HS-5 (cell line): ENCODE measurements at places on chromosomes 16 and 17.

- no peak for DNase-seq
Measured at GRCh38 chr17:1413281-1413791, 13.3 kb upstream of the YWHAE start.

- DNase-seq, result no peak
Measured at GRCh38 chr16:12646098-12646489, 157.6 kb downstream of the CPPED1 start.

- DNase-seq, result no peak
Measured at GRCh38 chr17:35847006-35847405, 21.7 kb downstream of the HEATR9 start.

DNA sequence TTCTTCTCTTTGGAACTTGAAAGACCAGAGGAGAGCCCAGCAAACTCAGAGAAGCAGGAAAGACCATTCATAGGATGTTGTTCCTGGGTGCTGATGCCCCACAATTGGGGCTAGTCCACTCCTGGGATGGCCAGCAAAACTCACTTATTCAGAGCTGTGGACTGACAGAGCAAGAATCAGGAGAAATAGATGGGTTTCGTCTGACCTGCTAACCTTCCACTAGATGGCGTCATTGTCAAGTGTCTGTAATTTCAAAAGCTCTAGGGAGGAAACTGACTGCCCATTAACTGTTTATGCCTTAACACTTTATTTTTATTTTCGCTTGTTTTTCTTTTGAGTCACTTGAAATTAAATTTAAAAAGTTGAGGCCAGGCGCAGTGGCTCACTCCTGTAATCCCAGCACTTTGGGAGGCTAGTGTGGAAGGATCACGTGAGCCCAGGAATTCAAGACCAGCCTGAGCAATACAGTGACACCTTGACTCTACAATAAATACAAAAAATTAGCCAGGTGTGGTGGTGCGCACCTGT, 28.7 kb upstream of the MILR1 start:
- DNase-seq, result peak; percentile 71

DNA sequence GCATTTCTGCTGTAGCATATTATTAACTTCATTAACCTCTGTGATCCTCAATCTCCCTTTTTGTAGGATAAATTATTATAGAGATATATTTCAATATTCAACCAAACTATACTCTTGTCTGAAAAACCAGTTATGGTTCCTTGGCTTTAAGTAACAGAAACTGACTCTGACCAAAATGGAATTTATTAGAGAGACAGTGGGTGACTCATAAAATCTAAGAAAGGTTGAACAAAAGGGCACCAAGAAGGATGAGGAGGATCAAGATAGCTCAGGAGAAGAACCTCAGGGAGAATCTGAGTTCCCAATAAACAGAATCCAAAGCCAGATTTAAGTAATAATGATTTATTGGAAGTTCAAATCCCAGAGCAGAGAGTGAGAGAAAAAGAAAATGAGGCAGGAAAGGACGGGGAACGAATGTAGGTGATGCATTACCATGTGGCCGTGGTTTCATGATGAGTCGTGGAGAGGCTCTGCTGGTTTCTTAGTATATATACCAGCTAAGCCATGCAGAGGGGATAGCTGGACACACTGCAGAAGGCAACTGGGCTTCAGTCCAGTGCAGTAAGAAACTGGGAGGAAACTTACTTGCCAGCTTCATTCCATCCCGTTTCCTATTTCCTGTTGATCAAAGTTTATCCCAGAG, 151.5 kb upstream of the GOT2 start:
- DNase-seq, result peak; percentile 56

DNA sequence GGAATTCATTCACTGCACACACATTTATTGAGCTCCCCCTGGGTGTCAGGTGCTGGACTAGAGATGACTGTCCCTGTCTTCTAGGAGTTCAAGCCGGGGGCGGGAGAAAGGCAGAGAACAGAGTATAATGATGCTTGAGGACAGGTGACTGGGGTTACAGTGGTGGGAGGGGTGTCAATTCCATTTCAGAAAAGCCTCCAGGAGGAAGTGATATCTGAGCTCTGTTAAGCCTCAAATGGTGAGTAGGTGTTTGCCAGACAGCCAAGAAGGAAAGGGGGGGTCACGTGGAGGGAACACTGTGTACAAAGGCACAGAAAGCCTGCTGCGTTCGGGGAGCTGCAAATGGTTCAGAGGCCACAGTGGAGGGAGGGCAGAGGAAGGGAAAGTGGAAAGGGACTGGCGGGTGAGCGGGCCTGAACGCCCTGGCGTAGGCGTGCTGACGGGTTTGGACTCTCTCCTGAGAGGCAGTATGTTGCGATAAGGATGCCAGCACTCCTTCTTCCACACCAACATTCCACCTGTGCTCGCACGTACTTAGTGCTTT, 9.7 kb upstream of the NXPH3 start:
- DNase-seq, result no peak

DNA sequence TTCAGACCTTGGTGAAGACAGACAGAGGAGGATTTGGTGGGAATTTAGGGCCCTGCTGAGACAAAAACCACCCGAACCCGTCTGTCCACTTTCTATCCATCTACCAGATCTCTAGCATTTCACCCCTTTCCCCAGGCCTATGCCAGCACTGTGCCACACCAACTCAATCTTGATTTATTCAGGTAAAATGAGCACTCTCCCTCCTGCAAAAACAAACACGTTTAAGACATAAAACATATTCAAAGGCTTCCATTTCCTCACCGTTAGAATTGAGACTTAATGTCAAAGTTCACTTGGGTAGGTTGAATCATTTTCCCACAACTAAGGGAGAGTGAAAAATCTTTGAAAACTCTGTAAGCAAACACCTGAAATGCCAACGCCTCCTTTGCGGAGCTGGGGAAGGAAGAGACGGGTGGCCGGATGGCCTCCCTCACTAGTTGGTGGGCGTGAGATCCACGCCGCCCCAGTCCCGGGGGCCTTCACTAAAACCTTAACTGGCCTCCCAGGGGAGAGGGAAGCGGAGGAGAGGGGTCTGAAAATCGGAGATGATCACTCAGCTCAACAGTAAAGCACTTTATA, 862 bp downstream of the DCAKD start:
- DNase-seq, result no peak

DNA sequence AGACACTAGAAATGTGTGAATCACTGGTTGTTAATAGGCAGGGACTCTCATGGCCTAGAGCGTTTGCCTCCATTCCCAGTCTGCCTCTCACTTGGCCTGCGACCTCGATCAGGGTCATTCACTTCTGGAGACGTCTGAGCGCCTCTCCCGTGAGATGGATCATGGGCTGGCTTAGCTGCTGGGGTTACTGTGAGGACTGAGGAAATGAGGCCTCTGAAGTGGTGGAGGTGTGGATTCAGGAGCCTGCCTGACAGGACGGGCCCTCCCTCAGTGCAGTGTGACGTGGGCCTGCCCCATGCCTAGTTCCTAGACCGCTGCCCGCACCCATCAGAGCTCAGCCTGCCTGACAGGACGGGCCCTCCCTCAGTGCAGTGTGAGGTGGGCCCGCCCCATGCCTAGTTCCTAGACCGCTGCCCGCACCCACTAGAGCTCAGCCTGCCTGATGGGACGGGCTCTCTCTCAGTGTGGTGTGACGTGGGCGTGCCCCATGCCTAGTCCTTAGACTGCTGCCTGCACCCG, 61.9 kb downstream of the BANP start:
- no peak for DNase-seq

DNA sequence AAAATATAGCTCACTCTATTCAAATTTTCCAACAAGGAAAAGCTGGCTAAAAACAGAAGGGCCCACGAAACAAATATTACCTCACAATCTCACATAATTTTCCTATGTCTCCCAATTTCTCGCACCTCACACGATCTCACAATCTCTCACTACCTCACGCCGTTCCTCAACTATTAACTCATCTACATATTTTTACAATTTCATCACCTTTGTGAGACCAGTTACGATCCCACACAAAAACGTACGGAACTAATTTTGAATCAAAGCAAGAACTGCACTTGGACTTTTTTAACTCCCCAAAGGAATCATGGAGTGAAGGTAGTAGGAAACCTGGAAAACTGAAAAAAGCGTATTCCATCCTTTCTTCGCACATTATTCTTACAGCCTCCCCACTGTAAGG, 1.1 kb downstream of the CBX1 start:
- peak; percentile 58 for DNase-seq

GRCh38 chr16:17370731-17371285, 100.0 kb downstream of the XYLT1 start:
- no peak for DNase-seq

GRCh38 chr16:80273635-80274538, 266.9 kb upstream of the DYNLRB2 start:
- DNase-seq, result no peak

DNA sequence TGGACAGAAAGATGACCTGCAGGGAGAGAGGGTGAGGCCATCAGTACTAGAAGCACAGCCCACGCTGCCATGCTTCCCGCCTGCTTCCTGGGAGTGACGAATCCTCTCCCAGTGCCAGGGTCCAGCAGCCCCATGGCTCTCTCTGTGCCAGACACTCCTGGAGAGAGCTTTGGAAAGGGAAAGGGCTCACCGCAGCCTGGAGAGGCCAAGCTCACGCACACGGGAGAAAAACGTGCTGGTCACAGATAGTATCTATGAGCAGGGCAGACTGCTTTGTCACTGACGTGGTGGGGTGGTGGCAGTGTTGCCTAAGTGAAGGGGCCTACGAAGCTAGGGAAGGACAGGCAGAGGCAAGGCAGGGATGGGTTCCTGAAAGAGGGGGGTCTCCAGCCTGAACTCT, 5.4 kb downstream of the WBP2 start:
- DNase-seq, result no peak

- DNase-seq, result no peak
Measured at GRCh38 chr17:78166416-78166815, 2.0 kb upstream of the SYNGR2 start.

DNA sequence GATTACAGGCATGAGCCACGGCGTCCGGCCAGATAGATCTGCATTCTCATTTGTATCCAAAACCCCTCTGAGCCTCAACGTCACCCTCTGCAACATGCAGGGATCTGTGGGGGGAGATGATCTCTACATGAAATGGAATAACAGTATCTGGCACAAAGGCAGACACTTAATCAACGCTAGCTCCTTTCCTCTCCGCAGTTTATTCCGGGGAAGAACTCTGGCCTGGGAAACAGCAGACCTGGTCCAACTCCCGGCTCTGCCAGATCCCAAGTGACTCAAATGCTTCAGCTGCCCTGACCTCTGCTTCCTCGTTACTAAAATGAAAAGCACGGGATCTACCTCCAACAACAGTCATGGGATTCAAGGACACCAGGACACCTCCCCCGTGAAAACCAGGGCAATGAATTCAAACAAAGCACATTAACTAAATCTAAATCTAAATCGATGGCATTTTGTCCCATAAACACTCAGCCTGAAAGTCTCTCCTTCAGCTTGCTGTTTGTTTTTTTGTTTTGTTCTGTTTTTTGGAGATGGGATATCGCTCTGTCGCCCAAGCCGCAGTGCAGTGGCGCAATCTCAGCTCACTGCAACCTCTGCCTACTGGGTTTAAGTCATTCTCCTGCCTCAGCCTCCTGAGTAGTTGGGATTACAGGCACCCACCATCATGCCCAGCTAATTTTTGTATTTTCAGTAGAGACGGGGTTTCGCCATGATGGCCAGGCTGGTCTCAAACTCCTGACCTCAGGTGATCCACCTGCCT, 78.2 kb downstream of the NXN start:
- DNase-seq, result no peak

- DNase-seq, result no peak
Measured at GRCh38 chr17:6261466-6261865, 173.5 kb downstream of the AIPL1 start.

DNA sequence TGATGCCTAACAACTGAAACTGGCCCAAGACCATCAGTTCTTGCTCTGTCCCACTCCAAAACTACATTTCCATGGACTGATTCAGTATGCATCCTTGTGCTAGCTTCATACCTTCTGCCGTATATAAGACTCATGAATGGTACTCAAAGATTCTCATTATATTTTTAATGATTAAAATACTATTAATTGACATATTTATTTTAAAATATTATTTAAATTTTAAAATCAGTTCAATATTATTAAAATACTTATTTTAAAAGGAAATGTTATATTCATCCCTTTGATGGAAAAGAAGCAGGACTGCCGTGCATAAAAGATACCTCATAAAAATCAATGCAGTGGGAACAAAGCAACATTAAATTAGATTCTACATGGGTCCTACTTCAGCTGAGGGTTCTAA, 153.4 kb downstream of the AXIN2 start:
- no peak for DNase-seq

DNA sequence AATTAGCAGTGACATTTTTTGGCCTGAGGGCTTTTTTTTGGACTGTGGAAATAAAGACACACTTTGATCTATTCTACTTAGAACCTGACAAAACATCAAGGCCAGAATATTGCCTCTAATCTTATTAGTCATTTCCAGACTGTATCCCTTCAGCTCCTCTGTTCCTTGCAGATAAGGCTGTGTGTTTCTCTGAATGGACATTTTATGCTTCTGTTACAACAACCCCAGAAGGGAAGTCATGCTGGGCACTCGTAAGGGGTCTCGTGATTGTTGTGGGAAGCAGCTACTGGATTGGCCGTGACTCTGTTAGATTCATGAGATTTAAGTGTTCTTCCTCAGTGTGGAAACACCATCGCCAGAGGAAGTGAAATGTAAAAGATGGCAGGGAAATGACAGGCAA, 31.6 kb upstream of the HS3ST2 start:
- DNase-seq, result no peak

- DNase-seq, result no peak
Measured at GRCh38 chr17:5355421-5356129, 63.9 kb downstream of the NUP88 start.

GRCh38 chr16:4142268-4142667, 26.0 kb upstream of the ADCY9 start:
- DNase-seq, result no peak

GRCh38 chr17:57485566-57485865, 229.2 kb downstream of the MSI2 start:
- DNase-seq, result no peak

- DNase-seq, result no peak
Measured at GRCh38 chr17:70171159-70171558, 1.8 kb downstream of the KCNJ2 start.

GRCh38 chr16:20611975-20612481, 35.9 kb upstream of the ACSM2B start:
- DNase-seq, result no peak

DNA sequence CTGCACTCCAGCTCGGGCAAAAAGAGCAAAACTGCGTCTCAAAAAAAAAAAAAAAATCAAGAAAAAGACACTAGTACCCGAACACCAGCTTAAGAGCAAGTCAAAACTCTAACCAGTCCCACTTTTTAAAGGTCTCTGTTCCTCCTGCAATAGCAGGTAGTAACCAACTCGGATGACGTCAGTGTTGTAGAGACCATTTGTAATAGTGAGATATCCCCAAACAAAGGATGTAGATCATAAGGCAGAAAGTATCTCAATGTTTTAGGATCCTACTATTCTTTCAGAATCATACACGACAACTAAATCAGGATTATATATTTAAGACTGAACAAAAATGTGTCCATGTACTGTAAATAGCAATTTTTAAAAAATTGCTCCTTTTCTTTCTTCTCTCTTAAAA, 2.4 kb downstream of the JPT1 start:
- DNase-seq, result no peak

GRCh38 chr17:70120425-70120824, 45.4 kb downstream of the KCNJ16 start:
- no peak for DNase-seq
